ENCODE measurements at places on chromosomes 5 and 9. TPM values are rescaled to one million over a fixed set of nuclear protein-coding genes. Genes with fewer than 3 reads are reported as not detected.

Gene SV2C
- 0.14 TPM for total RNA-seq

DNA sequence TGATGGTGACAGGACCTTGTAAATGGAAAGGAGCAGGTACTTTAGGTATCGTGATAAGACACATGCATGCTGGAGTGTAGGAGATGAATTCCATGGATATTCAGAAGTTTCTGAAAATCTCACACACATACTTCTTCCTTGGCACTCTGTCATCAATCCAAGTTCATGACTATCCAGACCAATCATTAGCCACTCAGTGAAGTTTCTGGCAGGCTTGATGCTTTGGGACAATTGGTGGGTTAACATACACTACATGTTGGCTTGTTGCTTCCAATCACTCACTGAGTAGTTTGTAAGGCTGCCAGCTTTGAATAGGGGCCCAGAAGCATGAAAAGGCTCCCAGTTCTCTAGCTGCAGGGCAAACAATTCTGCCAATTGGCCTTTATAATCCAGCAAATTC, 147.6 kb downstream of the CEMIP2 start:
- no peak for DNase-seq
- no peak overlapping the region for H3K4me3 ChIP-seq
- no peaks in the 10 kb centered on the region for H3K36me3 ChIP-seq
- no peak overlapping the region for H3K27ac ChIP-seq
- H3K27me3 ChIP-seq = no peaks in the 10 kb centered on the region

- peak overlapping the region; percentile 89 for H3K27ac ChIP-seq
- H3K4me3 ChIP-seq = peak overlapping the region; percentile 92
- no peaks in the 10 kb centered on the region for H3K27me3 ChIP-seq
- peaks cover 26% of the 10 kb centered on the region for H3K4me1 ChIP-seq
- no peaks in the 10 kb centered on the region for H3K36me3 ChIP-seq
- DNase-seq = peak; percentile 9
Observed at GRCh38 chr9:37801287-37801850, 772 bp downstream of the DCAF10 start.

Gene PCDHA9
- total RNA-seq = 0.35 TPM

DNA sequence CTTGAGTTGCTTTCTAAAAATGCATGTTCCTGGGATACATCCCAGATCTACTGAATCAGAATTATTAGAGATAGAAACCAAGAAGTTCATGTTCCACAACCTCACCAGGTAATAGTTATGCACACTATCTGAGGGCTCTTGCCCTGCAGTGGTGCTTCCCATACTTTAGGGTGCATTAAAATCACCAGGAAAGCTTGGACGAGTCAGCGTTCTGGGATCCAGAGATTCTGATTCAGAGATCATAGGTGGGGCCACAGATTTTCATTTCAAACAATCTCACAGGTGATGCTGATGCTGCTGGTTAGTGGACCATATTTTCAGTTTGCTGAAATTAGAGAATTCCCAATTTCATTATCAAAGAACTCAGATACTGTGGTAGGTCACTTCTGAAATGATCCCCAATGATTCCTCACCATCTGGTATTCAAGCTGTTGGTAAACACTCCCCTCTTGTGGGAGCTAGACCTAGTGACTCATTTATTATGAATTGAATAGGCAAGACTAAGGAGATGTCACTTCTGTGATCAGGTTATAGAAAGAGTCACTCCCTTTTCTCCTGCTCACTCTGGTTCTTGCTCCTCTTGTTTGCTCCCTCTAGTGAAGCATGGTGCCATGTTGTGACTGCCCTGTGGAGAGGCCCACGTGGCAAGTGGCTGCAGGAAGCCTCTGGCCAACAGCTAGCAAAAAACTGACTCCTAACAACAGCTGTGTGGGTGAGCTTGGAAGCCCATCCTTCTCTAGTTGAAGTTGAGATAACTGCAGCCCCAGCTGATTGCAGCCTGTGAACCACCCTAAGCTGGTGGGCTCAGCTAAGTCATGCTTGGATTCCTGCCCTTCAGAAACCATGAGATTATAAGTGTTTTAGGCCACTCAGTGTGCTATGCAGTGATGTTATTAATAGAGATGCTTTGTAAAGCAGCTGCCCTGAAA, 59.8 kb downstream of the SH3TC2 start:
- H3K27me3 ChIP-seq = no peaks in the 10 kb centered on the region
- H3K27ac ChIP-seq = no peak overlapping the region
- DNase-seq = no peak
- H3K36me3 ChIP-seq = no peaks in the 10 kb centered on the region

- no peaks in the 10 kb centered on the region for H3K36me3 ChIP-seq
- H3K4me1 ChIP-seq = peaks cover 15% of the 10 kb centered on the region
- H3K4me3 ChIP-seq = no peak overlapping the region
- no peak for DNase-seq
- no peak overlapping the region for H3K27ac ChIP-seq
- H3K27me3 ChIP-seq = no peaks in the 10 kb centered on the region
Observed at GRCh38 chr5:171447226-171447625, 27.8 kb downstream of the FGF18 start.

DNA sequence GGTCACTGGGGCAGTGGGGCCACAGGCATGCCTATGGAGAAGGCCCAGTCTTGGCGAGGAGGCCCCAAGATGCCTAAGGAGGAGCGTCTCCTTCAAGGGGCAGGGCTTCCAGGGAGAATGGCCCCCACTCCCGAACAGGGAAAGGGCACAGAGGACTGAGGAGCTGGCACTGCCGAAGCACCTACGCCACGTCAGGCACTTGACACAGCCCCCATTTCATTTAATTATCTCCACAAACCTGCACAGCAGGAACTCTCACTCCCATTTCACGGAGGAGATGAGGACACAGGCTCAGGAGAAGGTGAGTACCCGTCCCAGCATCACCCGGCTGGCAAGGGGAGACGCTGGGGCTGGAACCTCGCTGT, 26.0 kb downstream of the EGR1 start:
- H3K27ac ChIP-seq = no peak overlapping the region
- H3K36me3 ChIP-seq = no peaks in the 10 kb centered on the region
- peaks cover 41% of the 10 kb centered on the region for H3K4me1 ChIP-seq
- no peak for DNase-seq

Gene IFNA13
- total RNA-seq = not detected

Gene GABRG2
- not detected for total RNA-seq

GRCh38 chr9:110104261-110104809, 103.6 kb downstream of the C9orf152 start:
- no peak for DNase-seq
- peaks cover 51% of the 10 kb centered on the region for H3K4me1 ChIP-seq
- H3K27me3 ChIP-seq = no peaks in the 10 kb centered on the region
- no peaks in the 10 kb centered on the region for H3K36me3 ChIP-seq
- peak overlapping the region; percentile 36 for H3K27ac ChIP-seq
- H3K4me3 ChIP-seq = no peak overlapping the region

Gene LIFR
- 110 TPM for total RNA-seq

DNA sequence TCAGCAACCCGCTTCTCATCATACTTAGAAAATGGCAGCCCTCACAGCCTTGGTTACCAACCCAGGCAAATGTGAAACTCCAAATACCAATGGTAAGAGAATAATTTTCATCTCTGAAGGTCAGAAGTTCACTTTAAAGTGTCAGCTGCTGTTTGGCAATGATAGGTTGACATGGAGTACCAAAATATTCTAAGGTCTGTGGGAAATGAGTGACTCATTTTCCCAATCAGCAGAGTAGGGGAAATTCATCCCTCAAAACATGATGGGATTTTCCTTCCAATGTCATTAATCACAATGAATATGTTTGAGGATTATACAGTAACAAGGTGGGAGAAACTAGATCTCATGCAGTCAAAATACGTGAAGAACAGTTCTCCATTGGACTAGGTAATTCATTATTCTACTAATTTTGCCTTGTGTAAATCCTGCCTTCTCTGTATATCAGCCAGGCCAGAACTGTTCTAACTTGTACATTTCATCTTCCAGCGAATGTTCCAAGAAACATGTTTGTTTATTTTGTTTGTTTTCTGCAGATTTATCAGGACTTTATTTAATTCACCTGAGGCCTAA, 53.1 kb upstream of the ERBIN start:
- H3K36me3 ChIP-seq = no peaks in the 10 kb centered on the region
- no peak for DNase-seq
- H3K4me1 ChIP-seq = no peaks in the 10 kb centered on the region
- H3K27ac ChIP-seq = no peak overlapping the region
- no peaks in the 10 kb centered on the region for H3K27me3 ChIP-seq
- no peak overlapping the region for H3K4me3 ChIP-seq

Gene ZNF462
- total RNA-seq = 12.3 TPM

Gene IFNA2
- not detected for total RNA-seq

DNA sequence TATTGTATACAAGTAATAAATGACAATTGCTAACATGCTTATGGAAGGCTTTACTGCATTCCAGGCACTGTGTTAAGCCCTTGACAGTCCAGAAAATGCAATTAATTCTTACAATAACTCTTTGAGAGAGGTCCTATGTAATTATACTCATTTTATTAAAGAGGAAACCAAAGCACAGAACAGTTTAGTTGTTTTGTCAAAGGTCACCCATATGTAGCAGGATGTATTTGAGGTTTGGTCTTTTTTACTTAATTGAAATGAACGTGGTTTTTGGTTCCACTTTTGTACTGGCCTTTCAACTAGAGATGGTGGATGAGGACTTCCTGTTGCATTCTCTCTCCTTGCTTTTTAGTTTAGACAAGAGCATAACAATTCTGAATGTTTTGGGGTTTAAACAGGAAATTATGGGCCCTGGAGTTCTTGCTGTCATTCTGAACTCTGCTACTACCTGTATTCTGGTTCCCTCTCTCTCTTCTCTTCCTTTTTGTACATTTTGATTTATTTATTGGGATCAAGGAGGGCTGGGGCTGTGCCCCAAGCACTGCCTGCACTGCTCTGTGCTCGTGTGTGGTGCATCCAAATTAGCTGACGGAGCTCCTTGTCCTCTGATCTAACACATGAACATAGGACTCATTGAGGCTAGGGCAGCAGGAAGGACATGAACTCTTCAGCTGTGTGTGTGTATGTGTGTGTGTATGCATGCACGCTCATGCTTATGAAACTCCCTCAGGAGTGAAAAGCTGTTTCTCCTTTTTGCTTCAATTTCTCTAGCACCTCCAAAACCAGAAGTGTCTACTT, 47.4 kb downstream of the SLC28A3 start:
- H3K36me3 ChIP-seq = no peaks in the 10 kb centered on the region
- H3K27me3 ChIP-seq = no peaks in the 10 kb centered on the region
- H3K4me1 ChIP-seq = peaks cover 3% of the 10 kb centered on the region

Gene F2RL2
- 2.7 TPM for total RNA-seq

Gene C5orf63
- total RNA-seq = 2.0 TPM

DNA sequence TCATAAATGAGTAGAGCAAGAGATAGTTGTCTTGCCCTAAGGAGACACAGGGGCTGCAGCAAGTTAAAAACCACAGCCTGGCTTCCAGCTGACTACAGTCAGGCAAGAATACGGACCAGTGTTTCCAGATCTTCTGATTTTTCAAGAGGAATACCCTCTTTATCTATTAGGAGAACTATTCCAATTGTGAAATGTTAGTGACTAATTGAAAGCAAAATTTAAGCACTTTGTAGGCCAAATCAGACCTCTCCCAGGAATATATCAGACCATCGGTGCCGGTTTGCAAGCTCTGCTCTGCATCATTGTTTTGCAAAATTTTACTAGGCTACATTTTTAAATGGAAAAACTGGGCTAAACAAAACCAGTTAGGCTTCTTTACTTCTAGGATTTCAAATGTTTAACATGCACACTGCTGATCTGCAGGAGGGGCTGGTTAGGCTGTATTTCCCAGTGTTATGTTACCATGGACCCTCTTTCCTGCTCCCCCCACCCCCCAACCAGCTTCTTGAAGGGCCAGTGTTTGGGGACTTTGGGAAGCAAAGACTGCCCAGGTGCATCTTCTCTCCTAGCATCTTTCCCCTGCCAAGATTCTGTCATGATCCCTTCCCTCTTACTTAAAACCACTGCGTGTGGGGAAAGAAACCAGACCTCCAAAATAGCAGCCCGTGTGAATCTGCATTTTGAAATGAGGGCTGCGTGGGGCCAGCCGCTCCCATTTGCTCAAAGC, 1.1 kb upstream of the ARSI start:
- H3K27ac ChIP-seq = no peak overlapping the region
- H3K4me3 ChIP-seq = no peak overlapping the region
- H3K27me3 ChIP-seq = no peaks in the 10 kb centered on the region
- H3K4me1 ChIP-seq = peaks cover 21% of the 10 kb centered on the region
- H3K36me3 ChIP-seq = no peaks in the 10 kb centered on the region

- H3K4me1 ChIP-seq = peaks cover 60% of the 10 kb centered on the region
- H3K27me3 ChIP-seq = no peaks in the 10 kb centered on the region
- DNase-seq = no peak
- peaks cover 68% of the 10 kb centered on the region for H3K36me3 ChIP-seq
- H3K4me3 ChIP-seq = no peak overlapping the region
Observed at GRCh38 chr5:150130493-150130922, 25.1 kb downstream of the PDGFRB start.

DNA sequence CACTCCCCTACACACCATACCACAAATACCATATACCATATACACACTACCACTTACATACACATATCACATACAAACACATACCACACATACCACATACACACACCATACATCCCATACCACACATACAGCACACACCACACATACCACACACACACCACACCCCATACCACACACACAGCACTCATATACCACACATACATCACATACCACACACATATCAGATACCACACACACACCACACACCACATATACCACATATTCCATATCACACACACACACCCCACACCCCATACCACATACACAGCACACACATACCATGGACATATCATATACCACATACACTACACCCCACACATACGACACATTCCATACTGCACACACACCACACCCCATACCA, 276.6 kb downstream of the GADD45G start:
- H3K36me3 ChIP-seq = no peaks in the 10 kb centered on the region
- peaks cover 2% of the 10 kb centered on the region for H3K4me1 ChIP-seq
- no peak overlapping the region for H3K4me3 ChIP-seq

DNA sequence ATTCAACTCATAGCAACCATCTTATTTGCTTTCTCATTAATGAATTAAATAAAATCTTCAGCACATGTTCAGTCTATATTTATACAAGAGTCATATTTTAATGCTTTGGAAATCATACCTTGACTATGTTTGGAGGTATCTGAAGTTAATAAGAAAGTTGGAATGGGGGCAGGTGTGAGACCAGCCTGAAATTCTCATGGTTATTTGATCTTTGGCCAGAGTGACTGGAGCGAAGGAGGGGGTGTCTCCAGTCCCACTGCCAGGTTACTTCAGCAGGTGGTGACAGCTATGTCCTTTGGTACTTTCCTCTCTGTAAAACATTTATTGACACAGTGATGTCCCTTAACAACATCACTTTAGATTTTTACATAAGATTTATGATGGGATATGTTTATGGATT, 318.1 kb upstream of the SGCD start:
- no peaks in the 10 kb centered on the region for H3K4me1 ChIP-seq
- H3K4me3 ChIP-seq = no peak overlapping the region
- no peak for DNase-seq
- no peaks in the 10 kb centered on the region for H3K36me3 ChIP-seq
- no peak overlapping the region for H3K27ac ChIP-seq

Gene ARL14EPL
- not detected for total RNA-seq

- no peaks in the 10 kb centered on the region for H3K27me3 ChIP-seq
- DNase-seq = no peak
- H3K36me3 ChIP-seq = no peaks in the 10 kb centered on the region
- H3K27ac ChIP-seq = no peak overlapping the region
- H3K4me1 ChIP-seq = peaks cover 13% of the 10 kb centered on the region
Observed at GRCh38 chr9:110887276-110887675, 151.0 kb downstream of the LPAR1 start.
